ENCODE measurements at places on chromosomes 1 and 21.

- DNase-seq, result no peak
These were observed 114.3 kb downstream of the GDAP2 start for GRCh38 chr1:117814856-117815797.

GRCh38 chr21:17793246-17794123 lies 25.7 kb downstream of the C21orf91 start:
- DNase-seq, result no peak

DNA sequence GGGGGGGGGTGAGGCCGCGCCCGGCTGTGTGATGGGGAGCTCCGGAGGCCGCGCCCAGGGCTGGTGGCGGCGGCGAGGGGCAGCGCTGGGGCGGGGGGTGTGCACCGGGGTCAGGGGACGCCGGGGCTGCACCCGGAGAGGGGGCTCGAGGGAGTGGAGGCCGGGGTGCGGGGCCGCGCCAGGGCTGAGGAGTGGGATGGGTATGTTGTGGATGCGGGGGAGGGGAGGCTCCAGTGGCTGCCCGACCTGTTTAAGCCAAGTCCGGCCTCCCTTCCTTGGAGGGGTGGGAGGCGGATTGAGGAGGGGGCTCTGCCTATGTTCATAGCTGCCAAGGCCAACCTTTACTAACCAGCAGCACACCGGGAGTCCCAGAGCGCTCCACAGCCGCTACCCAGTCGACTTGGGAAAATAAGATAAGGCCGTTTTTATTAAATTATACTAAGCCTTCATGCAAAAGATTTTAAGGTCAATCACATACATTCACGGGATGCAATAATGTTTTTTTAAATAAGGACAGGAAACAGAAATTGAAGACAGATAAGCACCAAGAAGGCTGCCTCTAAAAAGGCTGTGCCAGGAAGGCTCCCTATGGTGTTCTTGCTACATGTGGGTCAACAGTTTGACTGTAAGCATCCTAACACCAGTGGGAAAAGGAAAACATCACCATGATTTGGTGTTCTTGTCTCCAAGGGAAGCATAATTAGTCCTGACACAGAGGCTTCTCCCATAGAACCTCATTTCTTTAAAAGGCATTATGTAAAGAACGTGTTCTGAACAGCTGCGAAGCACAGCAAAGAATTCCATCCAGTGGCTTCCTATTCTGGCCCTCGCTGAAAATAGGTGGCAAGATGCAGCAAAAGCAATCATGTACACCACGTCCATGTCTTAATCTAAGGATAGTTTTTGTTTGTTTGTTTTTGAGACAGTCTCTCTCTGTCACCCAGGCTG lies 626 bp upstream of the HLCS start:
- no peak for DNase-seq

GRCh38 chr1:73859227-73859626 lies 338.7 kb downstream of the LRRIQ3 start:
- DNase-seq, result no peak

DNA sequence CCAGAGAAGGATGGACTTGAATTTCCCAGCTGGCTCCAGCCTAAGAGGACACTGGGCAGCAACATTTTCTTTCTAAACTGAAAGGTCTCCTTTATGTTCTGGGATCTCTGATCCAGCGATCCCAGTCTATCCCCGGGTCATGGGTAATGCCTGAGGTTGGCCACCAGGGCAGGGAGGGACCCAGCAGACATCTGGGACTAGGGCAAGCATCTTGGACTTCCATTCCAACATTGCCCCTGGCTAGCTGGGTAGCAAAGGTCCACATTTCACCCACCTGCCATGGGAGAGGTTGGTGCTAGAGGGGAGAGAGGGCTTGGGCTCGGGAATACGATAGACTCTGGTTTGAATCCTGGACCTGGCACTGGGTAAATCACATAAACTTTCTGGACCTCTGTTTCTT lies 84.6 kb downstream of the LRRN2 start:
- no peak for DNase-seq

Measured in substantia nigra (tissue), 51 donors.